ENCODE measurements at places on chromosomes 11 and 22. TPM values are rescaled to one million over a fixed set of nuclear protein-coding genes. Genes with fewer than 3 reads are reported as not detected.

The APLNR gene
- 0.53 TPM for total RNA-seq

The FAM83F gene
- total RNA-seq: 43.1 TPM

The PLCB3 gene
- 82.2 TPM for total RNA-seq

The NEFH gene
- total RNA-seq: 3.7 TPM

The TRIM48 gene
- not detected for total RNA-seq

The OR10A2 gene
- not detected for total RNA-seq

The OR52M1 gene
- total RNA-seq: not detected

The RHOD gene
- total RNA-seq: 15.9 TPM

The NRGN gene
- 2.9 TPM for total RNA-seq

The KIF18A gene
- 16.6 TPM for total RNA-seq

The CECR2 gene
- 110 TPM for total RNA-seq

The DEUP1 gene
- 0.44 TPM for total RNA-seq

DNA sequence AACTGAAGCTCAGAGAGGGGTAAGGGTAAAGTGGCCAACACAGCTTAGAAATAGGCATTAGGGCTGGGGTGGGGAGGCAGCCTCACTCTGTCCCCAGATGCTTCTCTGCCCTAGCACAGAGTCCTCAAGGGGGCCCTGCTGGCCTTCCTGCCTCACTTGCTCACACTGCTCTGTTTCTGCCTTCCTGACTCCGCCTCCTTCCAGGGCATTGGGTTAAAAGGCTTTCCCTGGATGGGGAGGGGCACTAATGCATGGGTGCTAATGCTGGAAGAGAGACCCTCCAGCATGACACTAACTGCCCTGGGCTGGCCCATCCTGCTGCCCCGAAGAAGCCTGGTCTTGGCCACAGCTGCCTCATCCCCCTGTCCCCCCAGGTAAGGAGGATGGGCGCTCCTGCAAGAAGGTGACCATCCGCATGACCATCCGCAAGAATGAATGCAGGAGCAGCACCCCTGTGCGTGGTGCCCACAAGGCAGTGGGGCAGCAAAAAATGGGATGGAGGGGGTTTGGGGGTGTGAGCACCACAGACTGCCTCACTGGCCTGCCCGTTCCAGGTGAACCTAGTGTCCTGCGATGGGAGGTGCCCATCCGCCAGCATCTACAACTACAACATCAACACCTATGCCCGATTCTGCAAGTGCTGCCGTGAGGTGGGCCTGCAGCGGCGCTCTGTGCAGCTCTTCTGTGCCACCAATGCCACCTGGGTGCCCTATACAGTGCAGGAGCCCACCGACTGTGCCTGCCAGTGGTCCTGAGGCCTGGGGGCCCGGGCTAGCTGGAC is 74.0 kb upstream of the MYOD1 start:
- DNase-seq: no peak

GRCh38 chr22:29503811-29504372 is 23.9 kb downstream of the NEFH start:
- no peak for DNase-seq

GRCh38 chr11:120532832-120533196 is 21.3 kb downstream of the GRIK4 start:
- no peak for DNase-seq

DNA sequence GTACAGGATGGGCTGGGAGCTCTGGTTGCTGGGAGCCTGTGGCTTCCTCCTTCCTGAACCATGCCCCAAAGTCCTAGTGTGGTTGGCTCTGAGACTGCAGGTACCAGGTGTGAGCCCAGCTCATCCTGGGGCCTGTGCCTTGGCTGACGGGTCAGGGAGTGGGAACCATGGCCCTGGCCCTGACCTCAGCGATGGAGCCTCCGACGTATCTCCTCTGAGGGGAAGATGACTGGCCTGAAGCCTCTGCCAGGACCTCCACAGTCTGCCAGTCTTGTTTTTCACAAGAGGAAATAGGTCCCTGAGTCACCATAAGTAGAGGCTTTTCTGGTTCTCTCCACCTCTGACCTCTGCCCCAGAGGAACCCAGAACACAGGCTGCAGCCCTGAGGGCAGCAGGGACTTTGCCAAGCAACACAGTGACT is 3.4 kb downstream of the RCE1 start:
- DNase-seq: no peak

DNA sequence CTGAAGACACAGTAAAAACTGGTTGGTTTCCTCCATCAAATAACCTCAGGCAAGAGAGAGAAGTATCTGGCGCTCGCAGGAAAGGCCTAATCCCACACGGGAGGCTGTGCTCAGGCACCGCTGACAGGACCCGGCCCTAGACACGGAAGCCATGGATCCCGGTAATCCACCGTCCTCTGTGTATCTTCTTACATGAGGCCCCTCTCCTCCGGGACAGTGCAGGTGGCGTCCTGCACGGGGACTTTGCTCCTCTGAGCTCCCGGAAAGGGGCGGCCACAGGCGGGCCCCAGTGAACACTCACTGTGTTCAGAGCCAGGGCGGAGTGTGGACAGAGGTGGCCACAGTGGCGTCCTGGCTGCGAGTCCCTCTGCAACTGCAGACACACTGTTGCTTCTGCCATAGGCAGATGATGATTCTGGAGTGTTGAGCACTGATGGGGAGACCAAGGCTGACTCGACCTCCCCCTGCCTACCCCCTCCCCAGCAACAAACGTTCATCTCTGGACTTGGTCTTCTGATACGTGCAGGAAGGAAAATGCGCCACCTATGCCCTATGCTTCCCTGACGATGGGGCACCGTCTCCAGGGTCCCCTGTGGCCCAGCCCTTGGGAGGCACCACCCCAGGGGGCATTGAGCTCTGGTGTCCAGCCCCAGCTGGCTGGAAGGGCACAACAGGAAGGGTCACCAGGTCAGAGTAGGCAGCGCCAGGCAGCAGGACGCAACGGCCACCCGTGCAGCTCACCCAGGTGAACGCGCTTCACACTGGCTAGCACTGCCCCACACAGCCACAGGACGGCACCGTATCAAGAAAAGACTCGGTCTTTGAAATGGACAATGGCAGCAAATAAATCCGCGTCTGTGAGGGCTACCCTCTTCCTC is 95.7 kb downstream of the TRMU start:
- no peak for DNase-seq

DNA sequence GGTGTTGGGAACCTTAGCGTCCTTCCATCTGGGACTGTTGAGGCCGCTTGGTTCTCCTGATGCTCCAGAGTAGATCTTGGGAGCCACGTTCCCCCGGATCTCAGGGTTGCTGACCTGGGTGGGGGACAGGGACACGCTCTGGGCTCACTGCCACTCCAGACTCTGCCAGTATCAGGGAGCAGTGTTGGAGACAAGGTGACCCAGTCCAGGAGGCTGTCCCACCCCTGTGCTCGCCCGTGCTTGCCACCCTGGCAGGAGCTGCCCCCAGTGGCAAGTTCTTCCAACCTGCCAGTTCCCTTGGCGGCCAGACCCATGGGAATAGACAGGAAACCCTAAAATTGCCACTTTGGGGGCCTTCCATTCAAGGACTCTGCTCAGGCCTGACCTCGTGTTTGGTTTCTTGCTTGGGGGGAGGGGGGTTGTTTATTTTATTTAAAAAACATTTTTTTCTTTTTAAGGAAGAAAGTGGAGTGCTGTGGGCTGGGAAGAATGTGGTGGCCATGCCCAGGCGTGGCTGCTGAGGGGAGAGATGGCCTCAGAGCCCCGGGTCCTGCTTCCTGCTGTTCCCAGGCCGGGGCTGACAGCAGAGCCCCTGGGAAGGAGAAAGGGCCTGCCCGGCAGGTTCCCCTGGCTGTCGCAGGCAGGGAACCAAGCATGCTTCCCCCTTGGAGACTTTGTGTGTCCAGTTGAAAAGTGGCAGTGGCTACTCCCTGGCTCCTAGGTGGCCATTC is 7.2 kb downstream of the GRK2 start:
- DNase-seq: peak; percentile 11

GRCh38 chr22:50581950-50582492 is 628 bp downstream of the CHKB start:
- DNase-seq: no peak

DNA sequence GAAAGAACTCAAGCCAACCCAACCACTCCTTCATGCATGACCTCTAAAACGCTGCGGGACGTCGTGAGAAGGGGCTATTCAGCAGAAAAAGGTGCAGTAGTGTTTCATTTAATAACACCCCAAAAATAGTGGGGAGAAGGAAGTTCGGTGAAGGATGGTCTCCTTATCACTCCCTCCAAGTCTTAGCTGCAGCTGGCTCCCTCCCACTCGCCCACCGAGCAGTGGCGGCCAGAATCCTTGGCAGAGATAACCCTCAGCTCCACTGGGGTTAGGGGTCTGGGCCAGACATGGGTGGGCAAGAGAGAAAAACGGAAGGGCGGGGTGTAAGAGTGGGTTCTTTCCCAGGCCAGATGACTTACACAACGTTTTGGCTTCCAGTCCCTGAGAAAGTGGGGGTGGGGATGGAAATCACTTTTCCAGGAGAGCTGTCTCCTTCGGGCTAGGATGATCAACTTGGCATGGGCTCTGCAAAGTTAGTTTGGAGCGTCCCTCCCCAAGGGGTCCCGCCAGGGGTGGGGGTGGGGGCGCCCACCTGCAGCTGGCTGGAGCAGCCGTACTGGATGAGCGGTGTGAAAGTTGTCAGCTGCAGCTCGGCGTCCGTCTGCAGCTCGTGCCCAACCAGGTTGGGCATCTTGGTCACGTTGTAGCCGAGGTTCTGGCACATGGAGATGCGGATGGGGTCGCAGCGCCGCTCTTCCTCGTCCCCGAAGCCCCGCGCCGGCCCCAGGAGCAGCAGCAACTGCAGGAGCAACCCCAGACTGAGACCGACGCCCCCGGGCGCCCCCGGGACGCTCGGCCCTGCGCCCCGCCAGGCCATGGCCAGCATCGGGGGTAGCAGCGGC is 705 bp downstream of the FZD4 start:
- DNase-seq: peak; percentile 48

DNA sequence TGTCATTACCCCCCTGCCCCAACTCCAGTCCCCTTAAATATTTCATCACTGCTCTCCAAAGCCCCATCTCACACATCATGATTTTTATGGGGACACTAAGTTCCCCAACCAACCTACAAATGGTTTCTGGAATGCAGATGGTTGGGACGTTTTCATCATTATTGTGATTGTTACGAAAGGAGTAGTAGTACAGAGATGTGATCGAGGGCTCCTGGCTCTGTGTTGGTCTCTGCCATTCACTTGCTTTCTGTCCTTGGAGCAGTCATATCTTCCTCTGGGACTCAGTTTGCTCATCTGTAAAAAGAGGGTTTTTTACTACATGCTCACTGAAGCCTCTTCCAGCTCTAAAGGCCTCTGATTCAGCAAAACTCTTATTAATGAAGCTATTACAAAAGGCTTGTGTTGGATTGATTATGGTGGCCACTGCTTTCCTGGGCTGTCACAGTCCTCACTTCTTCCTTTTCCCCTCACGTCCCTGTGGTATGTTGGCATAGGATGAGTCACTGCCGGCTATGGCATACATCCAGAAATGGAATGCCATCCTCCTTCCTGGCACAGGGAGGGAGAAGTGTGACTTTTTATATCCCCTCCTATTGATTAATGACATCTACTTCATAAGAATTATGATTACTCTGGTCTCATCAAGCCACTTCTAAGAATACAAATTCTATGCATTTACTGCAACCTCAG is 593.7 kb downstream of the METTL15 start:
- DNase-seq: no peak

- no peak for DNase-seq
Measured at GRCh38 chr11:44979543-44980399, 29.1 kb upstream of the TP53I11 start.

DNA sequence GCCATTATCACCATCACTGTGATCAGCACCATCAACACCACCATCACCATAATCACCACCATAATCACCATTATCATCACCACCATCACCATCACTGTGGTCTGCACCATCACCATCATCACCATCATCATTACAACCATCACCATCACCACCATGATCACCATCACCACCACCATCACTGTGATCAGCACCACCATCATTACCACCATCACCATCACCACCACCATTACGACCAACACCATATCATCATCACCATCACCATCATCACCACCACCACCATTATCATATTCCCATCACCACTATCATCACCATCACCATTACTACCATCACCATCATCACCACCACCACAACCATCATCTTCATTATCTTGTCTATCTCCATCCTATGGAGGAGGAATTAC is 125.2 kb downstream of the PHF21B start:
- no peak for DNase-seq

- DNase-seq: peak; percentile 91
Measured at GRCh38 chr11:102111011-102111786, 952 bp downstream of the YAP1 start.

DNA sequence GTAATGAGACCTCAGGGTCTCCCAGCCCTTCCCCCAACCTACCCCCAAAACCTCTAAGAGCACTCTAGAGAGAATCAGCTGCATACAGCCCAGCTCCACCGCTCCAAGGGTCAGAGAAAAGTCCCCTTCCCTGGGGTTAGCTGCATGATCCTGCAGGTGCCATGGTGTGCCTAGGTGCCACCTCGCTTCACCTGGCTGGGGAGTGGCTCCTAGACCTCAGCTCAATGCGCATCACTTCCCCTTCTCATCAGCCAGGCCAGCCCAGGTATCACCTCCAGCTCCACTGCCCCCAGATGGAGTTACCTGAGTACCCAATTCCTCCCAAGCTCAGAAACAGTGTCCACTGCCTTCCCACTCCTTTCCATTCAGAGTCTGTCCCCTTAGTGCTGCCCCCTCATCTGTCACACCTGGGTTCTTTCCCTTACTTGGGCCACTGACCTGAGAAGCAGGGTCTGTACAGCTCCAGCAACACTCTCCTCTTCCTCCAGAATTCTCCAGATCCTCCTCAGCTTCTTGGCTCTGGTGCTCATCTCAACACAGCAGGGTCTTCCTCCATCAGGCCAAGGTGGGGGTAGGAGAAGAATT is 1.3 kb downstream of the STARD10 start:
- DNase-seq: no peak

GRCh38 chr22:25624476-25624875 is 60.0 kb downstream of the GRK3 start:
- DNase-seq: no peak

DNA sequence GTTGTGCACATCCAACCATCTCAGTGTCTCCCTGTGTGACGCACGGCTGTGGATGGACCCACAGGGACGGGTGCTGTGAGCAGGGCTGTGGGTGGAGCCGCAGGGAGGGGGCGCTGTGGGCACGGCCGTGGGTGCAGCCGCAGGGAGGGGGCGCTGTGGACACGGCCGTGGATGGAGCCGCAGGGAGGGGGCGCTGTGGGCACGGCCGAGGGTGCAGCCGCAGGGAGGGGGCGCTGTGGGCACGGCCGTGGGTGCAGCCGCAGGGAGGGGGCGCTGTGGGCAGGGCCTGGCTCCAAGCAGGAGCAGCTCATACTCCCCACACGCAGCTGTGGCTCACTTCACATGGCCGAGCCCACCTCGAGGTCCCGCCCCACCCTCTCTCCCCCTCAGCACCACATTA is 6.0 kb upstream of the MAPK11 start:
- peak; percentile 39 for DNase-seq

DNA sequence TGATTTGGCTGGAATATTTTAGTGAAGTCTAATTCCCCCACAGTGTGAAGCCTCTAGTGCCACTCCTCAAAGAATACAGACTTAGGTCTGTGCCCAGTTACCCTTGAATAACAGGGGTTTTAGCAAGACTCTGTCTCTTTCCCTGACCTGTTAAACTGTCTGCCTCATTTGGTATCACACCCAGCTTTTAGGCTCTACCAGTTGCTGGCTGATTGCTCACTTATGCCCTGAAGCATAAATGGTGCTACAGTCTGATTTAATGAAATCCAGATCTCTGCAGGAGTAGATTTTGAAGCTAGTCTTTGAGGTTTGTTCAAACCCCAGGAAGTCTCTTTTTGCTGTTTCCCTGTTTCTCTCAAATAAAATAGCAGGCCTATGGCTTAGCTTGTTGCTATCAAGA is 45.2 kb upstream of the LIPT2 start:
- DNase-seq: no peak

- no peak for DNase-seq
Measured at GRCh38 chr11:83611600-83611999, 325.4 kb upstream of the CCDC90B start.
